Right atrium auricular region (tissue), 2 donors: ENCODE measurements at places on chromosomes 13 and 19. TPM values are rescaled to one million over a fixed set of nuclear protein-coding genes. Genes with fewer than 3 reads are reported as not detected.

PPP1R13L gene
- 112 TPM for total RNA-seq

ZNF30 gene
- total RNA-seq: 1.7 TPM

LGALS7B gene
- total RNA-seq: 1.8 TPM

PALM3 gene
- total RNA-seq: 0.28 TPM

ZNF829 gene
- 2.2 TPM for total RNA-seq

ZNF83 gene
- total RNA-seq: 24.4 TPM

ZNF296 gene
- total RNA-seq: not detected

DNA sequence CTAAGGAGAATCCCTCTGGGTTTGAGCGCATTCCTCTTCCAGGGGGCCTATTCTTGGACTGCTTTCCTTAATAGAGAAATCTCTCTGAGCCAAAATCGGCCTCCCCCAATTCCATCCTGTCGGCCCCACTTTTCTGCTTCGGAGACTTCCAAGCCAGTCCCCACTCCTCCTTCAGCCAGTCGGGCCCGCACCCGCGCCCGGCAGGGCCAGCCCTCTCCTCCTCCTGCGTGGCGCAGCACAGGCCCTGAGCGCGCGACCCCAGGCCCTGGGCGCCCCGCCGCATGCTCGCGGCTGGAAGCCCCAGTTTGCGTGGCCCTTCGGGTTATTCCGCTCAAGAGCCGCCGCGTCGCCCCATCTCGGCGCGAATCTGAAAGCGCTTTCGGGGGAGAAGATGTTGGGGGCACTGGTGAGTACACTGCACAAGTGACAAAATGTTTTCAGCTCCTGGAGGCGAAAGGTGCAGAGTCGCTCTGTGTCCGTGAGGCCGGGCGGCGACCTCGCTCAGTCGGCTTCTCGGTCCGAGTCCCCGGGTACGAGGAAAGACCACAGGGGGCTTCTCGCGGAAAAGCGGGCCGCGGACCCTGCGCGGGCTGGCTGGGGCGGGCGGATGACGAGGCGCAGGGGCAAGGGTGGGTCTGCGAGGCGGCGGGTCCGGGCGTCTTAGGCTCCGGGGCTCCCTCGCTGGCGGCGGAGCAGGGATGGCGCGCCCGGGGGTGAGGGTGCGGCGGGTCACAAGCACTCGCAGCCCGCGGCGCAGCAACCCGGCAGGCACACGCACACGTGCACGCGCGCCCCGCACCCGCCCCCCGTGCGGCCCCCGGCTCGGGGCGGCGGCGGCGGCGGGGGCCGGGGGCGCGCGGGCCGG lies at the start of gene IL17D:
Gene IL17D, plus strand, starts transcription at position 785 of the 865 bp plus-strand sequence. CDS start 303 bp downstream, outside the sequence.
- DNase-seq: no peak
- no peaks in the 10 kb centered on the region for H3K27me3 ChIP-seq
- H3K36me3 ChIP-seq: no peaks in the 10 kb centered on the region
- H3K27ac ChIP-seq: peak within 1 kb of the TSS; percentile 56

GRCh38 chr13:28551498-28551895 lies 56.6 kb upstream of the FLT1 start:
- H3K4me1 ChIP-seq: no peaks in the 10 kb centered on the region
- no peak for DNase-seq
- no peak overlapping the region for H3K27ac ChIP-seq
- no peaks in the 10 kb centered on the region for H3K27me3 ChIP-seq
- no peaks in the 10 kb centered on the region for H3K36me3 ChIP-seq
- H3K4me3 ChIP-seq: no peak overlapping the region

GRCh38 chr13:46594374-46595078 lies 41.6 kb downstream of the LRCH1 start:
- H3K27me3 ChIP-seq: no peaks in the 10 kb centered on the region
- H3K27ac ChIP-seq: peak overlapping the region; percentile 41
- no peak for DNase-seq
- no peaks in the 10 kb centered on the region for H3K36me3 ChIP-seq

DNA sequence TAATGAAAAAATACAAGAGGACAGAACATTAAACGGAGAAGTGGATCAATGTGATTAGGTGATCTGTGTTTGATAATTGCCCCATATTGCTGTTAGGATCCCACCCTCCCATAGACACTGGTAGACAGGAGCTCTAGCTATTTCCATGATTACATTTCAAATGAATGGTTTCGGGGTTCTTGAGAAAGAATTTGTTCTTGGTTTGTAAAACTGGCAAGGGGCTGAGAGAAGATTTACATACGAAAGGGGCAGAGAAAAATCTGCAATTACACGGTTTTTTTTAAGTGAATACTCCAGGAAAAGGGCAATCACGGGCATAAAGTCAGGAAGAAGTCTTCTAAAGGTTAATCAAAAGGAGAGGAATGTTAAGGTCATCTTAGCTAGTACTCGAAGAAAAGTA lies 2125.7 kb upstream of the PCDH20 start:
- H3K27me3 ChIP-seq: no peaks in the 10 kb centered on the region
- no peak for DNase-seq
- no peaks in the 10 kb centered on the region for H3K4me1 ChIP-seq
- no peaks in the 10 kb centered on the region for H3K36me3 ChIP-seq
- no peak overlapping the region for H3K27ac ChIP-seq
- H3K4me3 ChIP-seq: no peak overlapping the region

- no peak for DNase-seq
- no peaks in the 10 kb centered on the region for H3K4me1 ChIP-seq
- H3K36me3 ChIP-seq: peaks cover 13% of the 10 kb centered on the region
- no peak overlapping the region for H3K27ac ChIP-seq
These were observed 8.1 kb downstream of the MRPS31 start for GRCh38 chr13:40762849-40763248.

GRCh38 chr19:1073063-1073955 lies 6.3 kb downstream of the ARHGAP45 start:
- H3K36me3 ChIP-seq: no peaks in the 10 kb centered on the region
- H3K27me3 ChIP-seq: peaks cover 5% of the 10 kb centered on the region
- H3K27ac ChIP-seq: no peak overlapping the region

GRCh38 chr13:100442095-100442832 lies 146.3 kb downstream of the GGACT start:
- no peak for DNase-seq
- no peaks in the 10 kb centered on the region for H3K36me3 ChIP-seq
- H3K27me3 ChIP-seq: no peaks in the 10 kb centered on the region

- DNase-seq: peak; percentile 62
- H3K4me1 ChIP-seq: no peaks in the 10 kb centered on the region
- H3K36me3 ChIP-seq: no peaks in the 10 kb centered on the region
- no peak overlapping the region for H3K4me3 ChIP-seq
These were observed 752.5 kb upstream of the SGCG start for GRCh38 chr13:22428188-22428828.

- DNase-seq: no peak
- no peaks in the 10 kb centered on the region for H3K27me3 ChIP-seq
These were observed 13.1 kb downstream of the SETDB2 start for GRCh38 chr13:49457221-49457620.
